ENCODE measurements at places on chromosomes 16 and 17.
A peak's percentile ranks its signal among the peaks of the same experiment; 100 is the strongest.

GRCh38 chr17:14325618-14326167 lies 24.8 kb downstream of the HS3ST3B1 start:
- DNase-seq: no peak

DNA sequence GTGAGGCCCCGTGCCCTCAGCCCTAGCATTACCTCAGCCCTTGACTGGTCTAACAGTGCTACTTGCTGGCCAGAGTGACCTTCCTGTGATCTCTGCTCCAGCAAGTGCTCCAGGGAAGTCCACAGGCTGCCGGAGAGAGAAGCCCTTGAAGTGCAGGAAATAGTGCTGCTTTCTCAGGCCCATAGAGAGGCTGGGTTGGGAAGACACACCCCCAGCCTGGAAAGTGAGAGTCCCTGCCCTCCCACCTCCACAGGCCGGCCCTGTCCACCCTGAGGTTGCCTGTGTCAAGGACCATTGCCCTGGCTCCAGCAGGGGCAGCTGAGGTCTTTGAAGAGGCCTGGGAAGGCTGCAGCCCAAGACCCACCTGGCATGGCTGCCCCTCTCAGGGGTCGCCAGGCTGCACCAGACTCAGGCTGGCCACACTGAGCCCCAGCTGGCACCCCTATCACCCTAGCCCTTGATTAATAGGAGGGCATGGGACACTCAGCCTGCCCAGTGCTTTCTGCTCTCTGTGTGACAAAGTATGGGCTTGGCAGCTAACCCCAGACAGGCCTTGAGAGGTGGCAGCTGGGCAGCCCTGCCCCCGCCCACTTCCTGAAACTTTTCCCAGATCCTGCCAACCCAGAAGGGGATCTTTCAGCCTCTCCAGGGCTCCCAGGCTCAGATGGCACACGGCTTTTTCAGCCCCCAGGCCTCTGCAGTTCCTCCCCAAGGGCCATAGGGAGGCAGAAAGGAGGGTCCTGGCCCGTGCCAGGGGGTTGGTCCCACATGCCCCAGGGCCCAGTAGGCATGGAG lies 21.7 kb downstream of the ATP6V0D1 start:
- DNase-seq: no peak

- no peak for DNase-seq
These were observed 9.8 kb downstream of the SLC35B1 start for GRCh38 chr17:49698005-49698404.

GRCh38 chr16:5323284-5324141 lies 225.9 kb upstream of the EEF2KMT start:
- DNase-seq: no peak

DNA sequence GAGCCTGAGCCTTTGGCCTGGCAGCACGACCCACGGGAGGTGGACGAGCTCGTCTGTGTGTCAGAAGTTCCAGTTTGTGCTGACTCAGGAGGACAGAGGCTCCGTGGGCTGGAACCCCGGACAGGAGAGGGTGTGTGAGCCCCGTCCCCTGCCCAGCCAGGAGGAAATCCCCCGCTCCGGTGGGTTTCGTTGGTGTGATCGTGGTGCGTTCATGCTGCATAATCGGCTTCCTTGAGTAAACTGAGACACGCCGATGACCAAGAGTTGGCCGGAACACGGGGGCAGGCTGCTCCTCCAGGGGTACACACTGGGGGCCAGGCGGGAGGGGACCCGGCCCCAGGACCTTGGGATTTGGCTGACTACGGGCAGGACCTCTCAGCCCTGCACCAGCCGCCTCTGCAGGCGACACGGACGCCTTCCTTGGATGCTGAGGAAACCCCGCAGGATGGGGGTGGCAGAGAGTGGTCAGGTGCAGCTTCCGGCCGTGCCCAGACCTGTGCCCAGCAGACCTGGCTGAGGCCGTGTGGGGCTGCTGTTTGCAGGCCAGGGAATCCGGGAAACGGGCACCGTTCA lies 8.5 kb downstream of the METRNL start:
- no peak for DNase-seq

DNA sequence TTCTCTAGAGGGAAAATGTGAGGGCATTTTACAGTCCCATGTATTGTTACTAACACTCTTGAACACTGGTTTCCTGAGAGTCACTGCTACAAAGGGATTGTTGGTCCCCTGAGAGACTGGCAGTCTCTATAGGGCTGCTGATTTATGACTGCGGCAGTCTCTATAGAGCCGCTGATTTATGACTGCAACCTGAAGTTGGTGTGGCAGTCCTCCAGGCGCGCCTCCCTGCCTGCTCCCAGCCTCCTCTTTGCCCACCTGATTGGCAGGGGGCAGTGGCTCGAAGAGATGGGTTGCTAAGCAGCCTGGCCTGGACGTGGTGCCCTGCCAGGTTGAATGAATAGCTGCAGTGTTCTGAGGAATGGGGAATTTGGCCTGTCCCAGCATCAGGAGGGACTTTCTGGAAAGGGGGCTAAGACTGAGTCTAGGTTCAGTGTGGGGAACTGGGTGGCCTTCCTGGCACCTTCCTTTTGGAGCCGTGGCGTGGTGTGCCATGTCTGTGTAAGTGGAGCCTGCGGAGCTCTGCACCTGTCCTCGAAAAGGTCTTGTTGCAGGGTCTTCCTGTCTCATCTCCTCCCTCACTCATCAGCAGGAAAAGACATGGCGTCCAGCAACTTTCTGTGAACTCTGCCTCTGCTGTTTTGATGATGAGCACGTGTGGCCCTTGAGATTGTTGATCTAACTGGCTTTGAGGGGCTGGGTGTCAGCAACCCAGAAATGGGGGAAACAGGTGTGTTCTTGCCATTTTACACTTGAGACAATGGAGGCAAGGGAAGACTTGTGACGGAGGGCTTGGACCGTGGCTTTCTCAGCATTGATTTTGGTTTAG lies 24.9 kb downstream of the SAP30BP start:
- DNase-seq: no peak

GRCh38 chr17:82667668-82668000 lies 19.4 kb upstream of the WDR45B start:
- DNase-seq: no peak

GRCh38 chr16:20259541-20259940 lies 67.8 kb downstream of the GP2 start:
- DNase-seq: no peak

DNA sequence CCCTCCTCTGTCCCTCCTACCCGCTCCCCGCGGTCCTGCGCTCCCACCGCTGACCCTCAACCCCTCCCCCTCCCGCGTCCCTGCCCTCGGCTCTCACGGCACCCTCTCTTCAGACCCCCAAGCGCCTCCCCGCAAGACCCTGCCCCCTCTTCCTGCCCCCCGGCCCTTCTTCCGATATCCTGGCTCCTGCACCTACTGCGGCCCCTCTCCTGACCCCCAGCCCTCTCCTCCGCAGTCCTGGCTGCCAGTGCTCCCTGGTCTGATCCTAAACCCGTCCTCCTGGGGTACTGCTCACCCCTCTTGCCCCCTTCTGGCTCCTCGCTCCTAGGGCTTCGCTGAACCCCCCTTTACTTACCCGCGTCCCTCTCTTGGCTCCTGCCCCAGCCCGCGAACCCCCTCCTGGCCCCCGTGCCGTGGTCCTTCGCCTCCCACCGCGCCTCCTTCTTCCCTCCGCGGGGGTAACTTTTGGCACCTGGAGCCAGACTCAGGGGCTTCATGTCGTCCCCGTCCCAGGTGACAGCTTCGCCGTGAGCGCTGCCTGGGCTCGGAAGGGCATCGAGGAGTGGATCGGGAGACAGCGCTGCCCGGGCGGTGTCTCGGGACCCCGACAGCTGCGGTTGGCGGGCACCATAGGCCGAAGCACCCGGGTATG lies 839 bp downstream of the NKD1 start:
- DNase-seq: no peak

DNA sequence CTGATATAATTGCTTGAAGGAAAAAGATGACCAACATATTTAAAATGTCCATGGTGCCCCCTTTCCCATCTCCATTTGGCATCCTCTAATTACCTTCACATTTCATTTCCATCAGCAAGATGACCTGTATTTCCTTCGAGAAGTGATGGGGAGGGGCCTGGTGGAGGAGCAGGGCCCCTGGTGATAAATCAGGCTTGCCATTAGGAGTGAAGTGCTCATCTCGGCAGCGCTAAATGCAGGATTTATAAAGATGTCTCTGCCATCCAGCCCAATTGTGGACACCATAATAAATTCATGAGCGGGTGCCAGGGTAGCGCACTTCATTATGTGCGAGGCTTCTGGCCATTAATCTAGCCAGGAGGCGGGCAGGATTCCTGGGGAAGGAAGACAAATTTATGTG lies 101.5 kb upstream of the IRX6 start:
- no peak for DNase-seq

GRCh38 chr16:7382521-7382920 lies 49.9 kb downstream of the RBFOX1 start:
- DNase-seq: no peak

DNA sequence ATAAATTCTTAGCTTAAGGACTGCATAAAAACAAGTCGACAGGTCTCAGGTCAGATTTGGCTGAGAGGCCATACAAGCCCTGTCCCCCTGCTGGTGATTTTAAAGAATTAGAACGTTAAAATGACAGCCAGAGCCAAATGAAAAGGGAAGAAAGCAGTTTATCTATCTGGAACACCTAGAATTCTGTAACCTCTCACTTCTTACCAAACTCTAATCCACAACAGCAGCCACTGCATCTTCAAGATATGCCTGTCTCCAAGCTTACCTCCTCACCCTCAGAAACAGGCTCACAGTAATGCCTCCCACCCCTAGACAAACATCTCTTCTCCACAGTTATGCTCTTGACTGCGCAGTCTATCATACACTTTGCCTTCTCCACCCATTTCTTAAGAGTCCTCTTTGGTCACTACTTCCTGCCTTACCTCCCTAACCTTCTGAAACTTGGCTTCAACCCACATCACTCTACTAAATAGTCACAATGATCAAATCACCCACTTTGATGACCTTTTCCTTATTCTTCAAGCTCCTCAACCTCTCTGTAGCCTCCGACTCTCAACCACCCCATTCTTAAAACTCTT lies 14.2 kb downstream of the ANKFY1 start:
- no peak for DNase-seq

GRCh38 chr17:28384281-28385036 lies 13.0 kb downstream of the SARM1 start:
- peak; percentile 25 for DNase-seq

DNA sequence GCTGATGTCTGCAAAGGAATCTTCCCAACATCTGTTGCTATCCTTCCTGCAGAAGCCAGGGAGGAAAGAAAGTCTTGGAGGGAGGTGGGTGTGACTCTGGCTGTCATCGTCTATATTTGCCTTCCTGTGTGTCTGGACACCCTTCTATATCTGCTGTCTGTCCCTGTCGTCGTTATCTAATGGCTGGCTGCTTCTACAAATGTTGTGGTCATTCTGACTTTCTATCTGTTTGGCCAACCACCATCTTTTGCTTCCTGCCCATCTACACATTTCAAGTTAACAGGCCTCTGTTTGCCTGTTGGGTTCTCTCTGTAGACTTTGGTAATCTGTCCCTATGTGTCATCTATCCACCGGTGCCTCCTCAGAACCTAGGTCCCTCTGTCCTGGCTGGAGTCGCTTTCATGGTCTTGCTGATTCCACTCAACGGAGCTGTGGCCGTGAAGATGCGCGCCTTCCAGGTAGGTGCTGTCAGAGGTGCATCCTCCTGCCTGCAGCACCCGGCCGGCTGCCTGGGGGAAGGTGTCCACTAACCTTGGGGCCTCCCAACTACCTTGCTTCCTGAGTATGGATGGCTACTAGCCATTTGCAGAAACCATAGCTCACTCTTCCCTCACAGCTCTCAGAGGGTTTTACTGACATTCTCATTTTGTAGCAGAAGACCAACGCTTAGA lies 30.2 kb downstream of the ABCC3 start:
- no peak for DNase-seq

- DNase-seq: no peak
These were observed 325.7 kb upstream of the TBX2 start for GRCh38 chr17:61073799-61074513.

GRCh38 chr16:1048442-1049112 lies 24.0 kb upstream of the SSTR5 start:
- DNase-seq: no peak

DNA sequence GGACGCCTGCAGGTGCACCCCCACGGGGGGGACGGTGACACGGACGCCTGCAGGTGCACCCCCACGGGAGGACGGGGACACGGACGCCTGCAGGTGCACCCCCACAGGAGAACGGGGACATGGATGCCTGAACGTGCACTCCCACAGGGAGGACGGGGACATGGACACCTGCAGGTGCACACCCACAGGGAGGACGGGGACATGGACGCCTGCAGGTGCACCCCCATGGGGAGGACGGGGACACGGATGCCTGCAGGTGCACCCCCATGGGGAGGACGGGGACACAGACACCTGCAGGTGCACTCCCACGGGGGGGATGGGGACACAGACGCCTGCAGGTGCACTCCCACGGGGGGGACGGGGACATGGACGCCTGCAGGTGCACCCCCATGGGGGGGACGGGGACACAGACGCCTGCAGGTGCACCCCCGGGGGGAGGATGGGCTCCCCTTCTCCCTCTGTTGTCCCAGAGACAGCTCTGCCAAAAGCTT lies 114.5 kb upstream of the METRNL start:
- no peak for DNase-seq

DNA sequence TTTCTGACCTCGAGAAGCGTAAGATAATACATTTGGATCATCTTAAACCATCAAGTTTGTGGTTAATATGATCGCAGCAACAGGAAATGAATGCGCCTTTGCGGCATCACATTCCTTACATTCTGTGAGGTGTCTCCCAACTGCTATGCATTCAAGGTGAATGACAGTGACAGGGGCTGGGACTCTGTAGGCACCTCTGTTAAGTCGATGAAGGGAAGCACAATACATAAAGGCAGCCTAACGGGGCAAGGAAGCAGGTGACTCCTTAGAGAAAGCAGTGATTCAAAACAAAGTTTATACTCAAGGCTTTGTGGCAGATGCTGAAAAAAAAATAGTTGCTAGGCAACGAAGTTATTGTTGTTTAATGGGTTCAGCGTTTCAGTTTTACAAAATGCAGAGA lies 21.6 kb upstream of the EVPL start:
- no peak for DNase-seq

GRCh38 chr17:14760719-14761411 lies 460.0 kb downstream of the HS3ST3B1 start:
- DNase-seq: no peak

DNA sequence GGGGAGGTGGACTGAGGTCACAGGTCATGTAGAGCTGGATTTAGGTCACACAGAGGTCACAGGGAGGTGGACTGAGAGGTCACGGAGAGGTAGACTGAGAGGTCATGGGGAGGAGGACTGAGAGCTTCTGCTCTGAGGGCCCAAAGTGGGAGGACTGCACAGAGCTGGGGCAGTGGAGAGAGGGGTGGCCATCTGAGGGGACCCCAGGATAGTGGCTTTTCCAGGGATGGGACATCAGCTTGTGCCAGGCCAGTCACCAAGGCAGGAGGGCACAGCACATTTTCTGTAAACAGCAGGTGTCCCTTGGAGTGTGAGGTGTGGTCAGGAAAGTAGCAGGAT lies 26.1 kb upstream of the JPT2 start:
- no peak for DNase-seq

- no peak for DNase-seq
These were observed 2.9 kb downstream of the RNF167 start for GRCh38 chr17:4942760-4943508.

GRCh38 chr17:44170499-44171201 lies at the start of gene ASB16:
Gene ASB16, plus strand, starts transcription at chr17:44170704. Its CDS starts 86 bp downstream, at chr17:44170790.
- DNase-seq: no peak

Data from activated T-helper 1 cell treated with anti-CD3 and anti-CD28 coated beads, Interleukin-2, amount 50 U/mL, for 16 hours (primary cell).